ENCODE measurements at places on chromosomes 5 and 9.
A peak's percentile ranks its signal among the peaks of the same experiment; 100 is the strongest.

- no peak for DNase-seq
Observed at GRCh38 chr9:71853084-71853483, 57.9 kb downstream of the ABHD17B start.

- no peak for DNase-seq
Observed at GRCh38 chr5:156201788-156202403, 125.1 kb upstream of the SGCD start.

DNA sequence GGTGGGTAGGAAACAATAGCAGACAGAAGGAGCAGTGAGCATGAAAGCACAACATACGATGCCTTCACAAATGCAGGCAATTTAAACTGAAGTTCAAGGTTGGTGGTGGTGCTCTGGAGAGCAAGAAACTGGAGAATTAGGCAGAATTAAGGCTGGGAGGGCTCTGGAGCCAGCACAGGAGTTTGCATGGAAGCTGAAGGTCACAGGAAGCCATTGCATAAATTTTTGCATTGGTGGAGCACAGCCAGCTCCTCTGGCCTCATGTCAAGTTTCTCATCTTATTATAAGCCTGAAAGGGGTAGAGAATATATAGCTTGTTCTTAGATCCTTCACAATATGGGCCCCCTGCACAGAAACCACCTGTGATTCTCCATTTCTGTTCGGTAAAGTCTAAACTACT is 207.4 kb downstream of the PAPPA start:
- DNase-seq, result no peak

- DNase-seq, result no peak
Observed at GRCh38 chr9:96022445-96023051, 147.1 kb downstream of the ERCC6L2 start.

DNA sequence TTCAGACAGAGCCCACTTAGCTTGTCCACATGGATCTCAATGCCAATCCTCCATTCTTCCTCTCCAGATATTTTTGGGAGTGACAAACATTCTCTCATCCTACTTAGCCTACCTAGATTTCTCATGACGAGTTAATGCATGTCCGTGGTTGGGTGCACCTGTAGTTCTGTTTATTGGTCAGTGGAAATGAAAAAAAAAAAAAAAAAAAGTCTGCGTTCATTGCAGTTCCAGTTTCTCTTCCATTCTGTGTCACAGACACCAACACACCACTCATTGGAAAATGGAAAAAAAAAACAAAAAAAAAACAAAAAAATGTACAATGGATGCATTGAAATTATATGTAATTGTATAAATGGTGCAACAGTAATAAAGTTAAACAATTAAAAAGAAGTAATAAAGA is 59.0 kb downstream of the BASP1 start:
- no peak for DNase-seq

GRCh38 chr5:64147849-64148441 is 17.7 kb upstream of the RNF180 start:
- no peak for DNase-seq

GRCh38 chr5:57406641-57407040 is 76.0 kb downstream of the ACTBL2 start:
- no peak for DNase-seq

DNA sequence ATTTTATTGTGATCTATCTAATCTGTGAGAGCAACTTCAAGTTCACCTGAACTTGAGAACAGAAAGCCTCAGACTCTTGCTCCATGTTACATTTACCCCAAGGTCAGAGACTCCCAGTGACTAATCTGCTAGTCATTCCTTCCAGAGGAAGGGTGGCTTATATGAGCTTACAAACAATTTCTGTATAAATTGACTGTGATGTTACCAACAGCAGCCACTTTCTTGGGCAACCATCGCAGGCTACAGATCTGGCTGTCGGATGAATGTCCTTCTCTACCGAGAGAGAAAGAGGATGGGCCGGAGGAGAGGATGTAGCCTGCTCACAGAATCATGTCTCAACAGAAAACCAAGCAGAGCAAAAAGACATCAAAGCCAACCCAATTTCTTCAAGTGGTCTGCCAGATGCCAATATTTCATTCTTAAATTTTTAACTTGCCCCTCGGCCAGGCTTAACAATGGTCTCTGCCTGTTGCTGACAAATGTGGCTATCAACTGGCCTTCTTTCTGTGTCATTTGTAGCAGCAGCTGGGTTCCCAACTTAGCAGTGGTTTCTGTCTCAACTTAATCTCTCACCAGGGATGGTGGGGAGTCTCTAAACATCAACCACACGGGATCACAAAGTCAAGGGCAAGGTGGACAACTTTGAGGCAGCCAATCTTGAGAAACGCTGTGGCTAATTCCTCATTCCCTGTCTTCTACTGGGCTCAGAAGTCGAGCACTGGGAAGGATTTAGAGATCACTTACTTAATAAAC is 81.3 kb downstream of the RAPGEF1 start:
- no peak for DNase-seq

DNA sequence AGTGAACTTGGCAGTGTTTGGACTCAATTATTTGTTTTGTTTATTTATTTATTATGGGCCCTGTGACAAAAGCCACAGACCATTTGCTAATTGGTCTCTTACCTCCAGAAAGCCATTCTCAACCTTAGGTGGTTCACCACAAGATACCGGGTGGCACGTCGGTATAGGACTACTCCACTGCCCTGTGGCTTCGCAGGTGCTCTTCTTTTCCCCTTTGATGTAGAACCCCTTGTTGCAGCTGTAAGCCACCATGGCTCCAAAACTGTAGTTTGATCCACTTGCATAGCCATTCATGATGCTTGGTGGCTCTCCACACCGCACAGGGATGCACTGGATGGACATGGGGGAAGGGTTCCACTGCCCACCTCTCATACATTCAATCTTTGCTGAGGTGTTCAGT is 73.3 kb upstream of the TXNDC8 start:
- no peak for DNase-seq

- DNase-seq, result no peak
Observed at GRCh38 chr9:107127608-107128007, 155.5 kb upstream of the RAD23B start.

DNA sequence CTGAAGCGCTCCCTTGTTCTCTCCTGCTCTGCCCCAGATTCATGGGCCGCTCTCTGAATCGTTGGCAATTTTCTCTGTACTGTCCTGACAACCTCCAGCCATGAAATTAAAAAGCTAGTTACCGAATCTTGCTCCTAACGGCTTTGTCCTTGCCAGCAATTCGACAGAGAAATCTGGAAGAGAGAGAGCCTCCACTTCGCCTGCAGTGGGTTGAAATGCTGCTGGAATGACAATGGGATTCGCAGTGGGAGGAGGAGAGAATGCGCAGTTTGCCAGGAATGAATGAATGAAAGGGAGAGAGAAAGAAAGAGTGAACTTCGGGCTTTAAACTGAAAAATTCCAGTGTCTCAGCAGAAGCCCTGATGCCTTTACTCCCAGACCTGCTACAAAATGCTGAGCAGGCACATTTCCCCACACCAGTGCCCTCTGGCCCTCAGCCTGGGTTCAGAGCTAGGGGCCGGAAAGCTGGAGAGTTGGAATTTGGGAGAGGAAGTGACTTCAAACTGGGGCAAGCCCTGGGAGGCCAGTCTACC is 11.5 kb upstream of the BOD1 start:
- DNase-seq, result no peak

- DNase-seq, result no peak
Observed at GRCh38 chr9:136093346-136093986, 1.6 kb downstream of the NACC2 start.

- DNase-seq, result no peak
Observed at GRCh38 chr9:110443866-110444220, 106.2 kb upstream of the TXNDC8 start.

DNA sequence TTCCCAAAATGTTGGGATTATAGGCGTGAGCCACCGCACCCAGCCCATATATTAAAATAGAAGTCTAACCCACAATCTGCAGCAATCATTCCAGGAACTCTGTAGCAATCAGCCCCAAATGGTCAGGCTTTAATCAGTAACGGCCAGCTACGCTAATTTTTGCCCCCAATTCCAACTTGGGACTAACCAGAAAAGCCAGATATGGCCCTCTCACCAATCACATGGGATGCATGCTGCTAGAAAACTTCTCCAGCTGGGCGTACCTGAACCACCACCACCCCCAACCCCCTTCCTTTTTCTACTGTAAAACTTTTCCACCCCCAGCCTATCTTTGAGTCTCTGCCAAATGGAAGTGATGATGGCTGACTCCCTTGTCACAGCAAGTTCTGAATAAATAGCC is 4.1 kb downstream of the SUSD1 start:
- DNase-seq, result no peak

DNA sequence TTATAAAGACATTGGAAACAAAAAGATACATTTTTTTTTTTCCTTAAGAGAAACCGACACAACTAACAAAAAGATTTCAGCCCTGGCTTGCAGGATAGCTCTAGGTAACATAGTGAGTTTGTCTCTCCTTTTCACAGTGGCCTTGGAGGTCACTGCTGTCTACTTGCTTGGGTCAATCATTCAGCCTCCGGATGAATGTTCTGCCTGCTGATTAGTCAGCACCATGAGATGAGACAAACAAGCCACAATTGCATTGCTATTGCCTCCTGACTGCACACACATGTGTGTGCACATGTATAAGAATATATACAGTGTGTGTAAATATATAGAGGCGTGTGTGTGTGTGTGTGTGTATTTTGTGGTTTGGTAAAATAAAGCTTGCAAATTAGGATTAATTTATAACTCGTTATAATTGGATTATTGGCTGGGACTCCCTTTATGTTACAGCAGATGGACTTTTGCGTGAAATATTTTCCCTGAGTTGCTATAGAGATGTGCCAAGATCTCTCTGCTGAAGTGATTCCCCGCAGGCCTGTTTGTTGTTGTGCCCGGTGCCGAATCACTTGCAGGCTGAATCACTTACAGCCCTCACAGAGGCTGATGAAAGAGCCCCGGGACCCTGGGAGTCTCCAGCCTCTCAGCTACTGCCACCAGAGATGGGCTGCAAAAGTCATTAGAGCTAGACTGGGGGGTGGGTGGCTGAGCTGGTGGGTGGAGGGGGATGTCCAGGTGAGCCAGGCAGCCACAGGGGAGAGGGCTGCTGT is 161.2 kb downstream of the FGF18 start:
- no peak for DNase-seq

- DNase-seq, result peak; percentile 17
Observed at GRCh38 chr5:141848744-141849414, 29.3 kb downstream of the PCDH1 start.

DNA sequence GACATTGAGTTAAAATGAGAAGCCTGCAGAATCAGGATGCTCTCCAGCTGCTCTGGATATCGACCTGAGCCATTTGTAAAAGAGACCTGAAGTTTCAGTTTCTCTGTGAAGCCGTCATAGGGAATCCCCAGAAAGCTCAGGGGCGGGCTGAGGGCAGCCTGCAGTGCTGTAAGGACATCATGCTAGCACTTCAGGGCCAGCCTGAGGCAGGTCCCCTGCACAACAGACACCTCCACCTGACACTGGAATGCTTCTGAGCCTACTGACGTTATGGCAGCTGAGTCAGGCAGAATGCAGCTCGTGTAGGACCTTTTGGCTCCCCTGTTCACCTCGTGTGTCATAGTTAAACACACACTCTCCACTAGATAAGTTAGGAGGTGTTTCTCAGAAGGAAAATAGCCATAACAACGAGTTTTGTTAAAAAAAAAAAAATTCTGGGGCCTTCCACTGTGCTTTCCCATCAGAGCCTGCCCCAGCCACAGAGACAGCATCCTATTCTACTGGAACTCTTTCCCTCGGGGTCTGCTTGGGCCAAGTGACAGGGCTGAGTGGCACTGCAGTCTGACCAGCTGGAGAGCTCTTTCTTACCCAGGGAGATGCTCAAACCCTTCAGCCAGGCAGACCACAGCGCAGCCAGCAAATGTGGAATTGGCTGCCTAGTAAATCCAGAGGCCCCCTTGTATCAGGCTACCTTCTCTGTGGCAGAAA is 354.9 kb downstream of the DIRAS2 start:
- DNase-seq, result no peak

- DNase-seq, result no peak
Observed at GRCh38 chr9:76996700-76997099, 22.8 kb upstream of the FOXB2 start.

- no peak for DNase-seq
Observed at GRCh38 chr5:5062525-5063302, 77.4 kb upstream of the ADAMTS16 start.

- no peak for DNase-seq
Observed at GRCh38 chr9:135793221-135794056, 91.5 kb downstream of the KCNT1 start.

GRCh38 chr9:88072831-88073375 is 65.4 kb downstream of the SPATA31C2 start:
- DNase-seq, result no peak

DNA sequence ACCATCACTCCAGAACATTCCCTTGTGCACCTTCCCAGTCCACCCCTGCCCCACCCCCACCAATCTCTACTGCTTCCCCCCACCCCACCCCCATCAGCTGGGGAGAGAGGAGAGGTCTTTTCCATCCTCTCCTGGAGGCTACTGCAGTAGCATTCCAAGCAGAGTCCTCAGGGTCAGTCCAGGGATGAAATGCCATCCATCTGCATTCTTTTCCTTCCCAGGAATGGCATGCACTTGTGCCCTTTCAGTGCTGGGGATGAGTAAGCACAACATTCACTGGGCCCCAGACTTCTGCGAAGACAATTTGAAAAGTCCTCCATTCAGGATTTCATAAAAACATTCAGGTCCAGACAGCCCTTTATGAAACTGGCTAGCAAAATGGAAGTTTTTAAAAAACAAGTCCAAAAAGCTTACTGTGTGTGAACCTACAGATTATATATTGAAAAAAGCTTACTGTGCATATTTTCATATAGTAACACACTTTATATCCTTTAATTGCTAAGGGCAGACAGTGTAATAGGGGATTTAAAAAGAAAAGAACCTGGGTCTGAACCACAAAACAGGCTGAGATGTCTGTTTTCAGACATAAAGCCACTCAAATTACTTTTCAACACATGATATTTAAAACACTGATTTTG is 50.0 kb upstream of the GOLPH3 start:
- DNase-seq, result no peak

GRCh38 chr5:57420801-57421200 is 61.8 kb downstream of the ACTBL2 start:
- no peak for DNase-seq

GRCh38 chr5:160092960-160093707 is 26.1 kb downstream of the PWWP2A start:
- DNase-seq, result no peak

- DNase-seq, result no peak
Observed at GRCh38 chr9:105608721-105609598, 51.0 kb downstream of the FKTN start.

Measured in activated T-cell treated with anti-CD3 and anti-CD28 coated beads for 4 hours (primary cell).